GM23338 (cell line): ENCODE measurements at places on chromosomes 1 and 21. TPM values are rescaled to one million over a fixed set of nuclear protein-coding genes. Genes with fewer than 3 reads are reported as not detected.

Gene PFDN2
- total RNA-seq, result 19.7 and 45.6 TPM in 2 replicates

GRCh38 chr1:64186138-64186897 is 17.1 kb upstream of the UBE2U start:
- no peak for DNase-seq

Gene NBPF10
- total RNA-seq, result 0.31 and 0.38 TPM in 2 replicates

Gene PLPP3
- 49.0 and 61.9 TPM in 2 replicates for total RNA-seq

GRCh38 chr1:8456991-8457390 is 139.1 kb downstream of the SLC45A1 start:
- DNase-seq, result no peak

Gene TNFRSF25
- total RNA-seq, result 25.3 and 26.3 TPM in 2 replicates

GRCh38 chr1:93625582-93626327 is 55.9 kb downstream of the BCAR3 start:
- DNase-seq, result no peak

DNA sequence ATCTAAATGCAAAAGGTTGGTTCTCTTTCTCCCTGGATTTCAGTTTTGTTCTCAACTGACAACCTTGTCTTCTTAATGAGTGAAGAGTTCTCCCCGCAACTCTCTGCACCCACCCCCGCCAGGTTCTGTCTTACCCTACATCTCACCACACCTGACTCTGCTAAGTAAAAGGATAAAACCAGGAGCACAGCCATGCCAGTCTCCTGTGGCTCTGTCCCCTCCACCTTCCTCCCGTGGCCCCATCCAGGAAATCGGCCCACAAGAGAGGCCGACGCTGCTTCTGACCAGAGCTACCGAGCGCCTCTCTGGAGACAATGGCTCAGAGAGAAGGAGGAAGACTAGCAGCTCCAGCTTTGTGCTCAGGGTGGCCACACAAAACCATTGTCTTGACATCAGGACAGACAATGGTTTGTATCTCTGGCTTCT is 72.2 kb downstream of the PLEKHA6 start:
- DNase-seq, result peak; percentile 25

Gene C1orf210
- 13.5 and 17.1 TPM in 2 replicates for total RNA-seq

Gene RXRG
- not detected in 2 replicates for total RNA-seq

DNA sequence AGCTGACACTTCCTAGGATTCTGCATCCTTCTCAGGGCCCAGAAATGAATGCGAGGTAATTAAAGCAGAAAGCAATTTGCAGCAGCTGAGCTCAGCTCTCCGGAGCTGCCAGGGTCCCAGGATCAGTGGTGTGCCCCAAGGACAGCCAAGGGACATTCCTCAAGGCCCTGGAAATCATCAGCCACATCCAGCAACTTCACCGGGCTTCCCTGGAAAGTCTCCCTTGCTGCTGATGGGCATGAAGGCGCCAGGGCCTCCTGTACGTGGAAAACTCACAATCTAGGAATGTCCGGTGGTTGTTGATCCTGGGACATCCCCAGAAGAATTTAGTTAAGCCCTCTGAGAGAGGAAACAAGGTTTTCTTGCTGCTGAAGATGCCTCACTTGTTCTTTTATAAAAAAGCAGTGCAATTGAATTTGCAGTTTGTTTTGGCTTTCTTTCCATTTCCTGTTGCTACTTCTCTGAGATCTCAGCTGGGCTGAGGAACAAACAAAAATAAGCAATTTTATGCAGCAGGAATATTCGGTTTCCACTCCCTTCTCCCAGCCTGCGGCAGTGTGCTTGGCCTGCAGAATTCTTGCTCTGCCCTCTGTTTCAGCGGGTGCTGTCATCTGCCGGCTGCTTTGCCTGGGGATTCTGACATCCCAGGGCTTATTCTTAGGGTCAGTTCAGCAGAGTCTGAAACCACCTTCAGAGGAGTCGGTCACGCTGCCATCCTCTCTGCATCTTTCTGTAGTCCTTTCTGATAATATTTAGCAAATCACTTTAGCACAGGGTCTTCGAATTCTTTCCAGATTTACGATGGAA is 85.9 kb downstream of the TCP10L start:
- DNase-seq, result no peak

- DNase-seq, result no peak
These were observed 23.0 kb downstream of the IRF2BP2 start for GRCh38 chr1:234586892-234587485.
